ENCODE measurements at places on chromosomes 7 and 10.
A peak's percentile ranks its signal among the peaks of the same experiment; 100 is the strongest.

- peak; percentile 18 for DNase-seq
- no peaks in the 10 kb centered on the region for H3K36me3 ChIP-seq
- H3K27ac ChIP-seq = no peak overlapping the region
- H3K4me3 ChIP-seq = no peak overlapping the region
- no peaks in the 10 kb centered on the region for H3K27me3 ChIP-seq
These were observed 182.5 kb downstream of the SKAP2 start for GRCh38 chr7:26681819-26682418.

DNA sequence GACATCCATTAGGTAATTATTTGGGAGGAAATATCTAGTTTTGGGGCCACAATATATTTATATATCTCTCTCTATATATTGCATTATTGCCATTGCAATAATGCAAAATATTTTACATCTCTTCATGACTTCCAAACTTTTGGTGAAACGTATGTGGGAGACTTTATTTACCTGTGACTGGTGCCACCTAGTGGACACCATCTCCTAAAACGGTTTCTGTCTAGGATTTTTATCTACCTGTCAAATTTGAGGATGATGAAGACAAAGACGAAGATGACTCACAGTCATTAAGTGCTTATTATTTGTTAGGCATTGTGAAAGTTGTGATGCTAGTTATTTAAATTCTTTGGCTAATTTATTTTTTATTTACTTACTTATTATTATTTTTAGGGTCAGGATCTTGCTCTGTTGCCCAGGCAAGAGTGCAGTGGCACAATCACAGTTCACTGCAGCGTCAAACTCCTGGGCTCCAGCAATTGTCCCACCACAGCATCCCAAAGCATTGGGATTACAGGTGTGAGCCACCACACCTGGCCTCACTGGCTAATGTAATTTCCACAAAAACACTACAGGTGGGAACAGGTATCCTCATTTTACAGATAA lies 18.7 kb upstream of the CBLL1 start:
- H3K27me3 ChIP-seq = peaks cover 8% of the 10 kb centered on the region
- no peaks in the 10 kb centered on the region for H3K36me3 ChIP-seq
- no peak overlapping the region for H3K27ac ChIP-seq
- H3K4me3 ChIP-seq = no peak overlapping the region
- H3K4me1 ChIP-seq = no peaks in the 10 kb centered on the region
- peak; percentile 26 for DNase-seq

GRCh38 chr10:3935141-3935540 lies 150.1 kb upstream of the KLF6 start:
- no peaks in the 10 kb centered on the region for H3K27me3 ChIP-seq
- peaks cover 7% of the 10 kb centered on the region for H3K4me1 ChIP-seq
- H3K4me3 ChIP-seq = peak overlapping the region; percentile 78
- no peaks in the 10 kb centered on the region for H3K36me3 ChIP-seq

- H3K27me3 ChIP-seq = peaks cover 4% of the 10 kb centered on the region
- no peak overlapping the region for H3K27ac ChIP-seq
- H3K4me1 ChIP-seq = no peaks in the 10 kb centered on the region
- no peaks in the 10 kb centered on the region for H3K36me3 ChIP-seq
- H3K4me3 ChIP-seq = no peak overlapping the region
These were observed 106.6 kb downstream of the GAD2 start for GRCh38 chr10:26323219-26323618.

- H3K27ac ChIP-seq = no peak overlapping the region
- H3K4me1 ChIP-seq = no peaks in the 10 kb centered on the region
- H3K36me3 ChIP-seq = no peaks in the 10 kb centered on the region
- peaks cover 3% of the 10 kb centered on the region for H3K27me3 ChIP-seq
These were observed 234.1 kb upstream of the KMT2E start for GRCh38 chr7:104779888-104780287.

Data from immature natural killer cell (primary cell).